NCI-H526 treated with DMSO at 0.1 percent for 48 hours (cell line): ENCODE measurements at places on chromosomes 13 and 19.

- DNase-seq, result no peak
These were observed 21.4 kb downstream of the MIR17HG start for GRCh38 chr13:91368676-91369440.

DNA sequence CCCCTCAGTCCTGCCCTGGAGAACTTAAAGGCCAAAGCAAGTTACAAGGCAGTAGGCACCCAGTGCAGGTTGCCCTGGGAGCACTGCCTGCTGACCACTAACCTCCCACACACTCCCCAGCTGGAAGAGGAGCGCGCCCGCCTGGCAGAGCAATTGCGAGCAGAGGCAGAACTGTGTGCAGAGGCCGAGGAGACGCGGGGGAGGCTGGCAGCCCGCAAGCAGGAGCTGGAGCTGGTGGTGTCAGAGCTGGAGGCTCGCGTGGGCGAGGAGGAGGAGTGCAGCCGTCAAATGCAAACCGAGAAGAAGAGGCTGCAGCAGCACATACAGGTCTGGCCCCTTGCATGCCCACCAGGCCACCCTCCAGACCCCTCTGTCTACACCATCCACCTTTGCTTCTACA, 61.1 kb downstream of the KCNC3 start:
- DNase-seq, result no peak

DNA sequence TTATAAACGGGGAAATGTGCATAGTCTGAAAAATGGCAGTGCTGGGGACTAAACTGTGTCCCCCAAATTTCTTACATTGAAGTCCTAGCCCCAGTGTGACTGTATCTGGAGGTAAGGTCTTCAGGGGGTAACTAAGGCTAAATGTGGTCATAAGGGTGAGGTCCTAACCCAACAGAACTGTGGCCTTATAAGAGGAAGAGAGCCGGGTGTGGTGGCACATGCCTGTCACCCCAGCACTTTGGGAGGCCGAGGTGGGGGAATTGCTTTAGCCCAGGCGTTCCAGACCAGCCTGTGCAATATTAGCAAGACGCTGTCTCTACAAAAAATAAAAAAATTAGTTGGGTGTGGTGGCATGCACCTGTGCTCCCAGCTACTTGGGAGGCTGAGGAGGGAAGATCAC, 17.8 kb downstream of the PROZ start:
- no peak for DNase-seq

GRCh38 chr19:343451-343931, 1.1 kb downstream of the MIER2 start:
- DNase-seq, result no peak

DNA sequence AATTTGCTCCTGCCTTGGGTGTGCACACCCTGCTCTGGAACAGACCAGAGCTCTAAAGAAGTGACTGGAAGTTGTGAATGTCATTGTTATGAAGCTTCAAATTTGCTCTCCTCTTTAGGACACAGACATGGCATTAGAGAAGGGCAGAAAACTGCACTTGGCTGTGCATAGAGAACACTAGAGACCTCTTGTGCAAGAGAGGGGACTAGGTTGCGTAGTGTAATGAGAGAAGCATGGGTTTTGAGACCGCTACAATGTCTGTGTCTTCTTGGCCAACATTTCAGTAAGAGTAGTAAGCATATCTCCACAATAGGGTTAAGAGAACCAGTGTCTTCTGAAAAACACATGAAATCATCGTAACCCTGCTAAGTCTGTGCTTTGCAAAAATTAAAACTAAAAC, 423.3 kb downstream of the SPRY2 start:
- no peak for DNase-seq
